ENCODE measurements at places on chromosomes 5 and 9.

DNA sequence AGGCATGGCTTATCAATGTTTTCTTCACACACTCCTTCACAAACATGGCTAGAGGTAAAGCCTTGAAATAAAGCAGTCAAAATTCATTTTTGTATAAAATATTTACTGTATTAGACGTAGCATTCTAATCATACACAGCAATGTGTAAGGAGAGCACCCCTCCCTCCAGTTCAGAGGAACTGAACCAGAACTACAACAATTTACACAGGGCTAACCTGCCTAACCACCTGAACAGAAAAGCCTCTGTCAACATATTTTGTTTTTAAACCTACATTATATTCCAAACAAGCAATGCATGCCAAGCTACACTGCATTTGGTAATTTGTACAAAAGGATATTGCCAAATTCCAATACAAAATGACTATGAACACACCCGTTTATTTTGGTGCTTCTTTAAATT lies 41.6 kb downstream of the MLLT3 start:
- DNase-seq = no peak

- no peak for DNase-seq
These were observed 58.7 kb upstream of the HRH2 start for GRCh38 chr5:175599210-175599609.

- DNase-seq = no peak
These were observed 237.6 kb downstream of the TENT4A start for GRCh38 chr5:6950860-6951259.

GRCh38 chr5:179906795-179907555 lies 722 bp downstream of the TBC1D9B start:
- peak; percentile 7 for DNase-seq

GRCh38 chr9:116857321-116857720 lies 170.2 kb downstream of the TRIM32 start:
- DNase-seq = peak; percentile 34

- no peak for DNase-seq
These were observed 27.1 kb upstream of the SRP19 start for GRCh38 chr5:112833971-112834370.

GRCh38 chr5:25570067-25570583 lies 925.3 kb upstream of the CDH10 start:
- no peak for DNase-seq

DNA sequence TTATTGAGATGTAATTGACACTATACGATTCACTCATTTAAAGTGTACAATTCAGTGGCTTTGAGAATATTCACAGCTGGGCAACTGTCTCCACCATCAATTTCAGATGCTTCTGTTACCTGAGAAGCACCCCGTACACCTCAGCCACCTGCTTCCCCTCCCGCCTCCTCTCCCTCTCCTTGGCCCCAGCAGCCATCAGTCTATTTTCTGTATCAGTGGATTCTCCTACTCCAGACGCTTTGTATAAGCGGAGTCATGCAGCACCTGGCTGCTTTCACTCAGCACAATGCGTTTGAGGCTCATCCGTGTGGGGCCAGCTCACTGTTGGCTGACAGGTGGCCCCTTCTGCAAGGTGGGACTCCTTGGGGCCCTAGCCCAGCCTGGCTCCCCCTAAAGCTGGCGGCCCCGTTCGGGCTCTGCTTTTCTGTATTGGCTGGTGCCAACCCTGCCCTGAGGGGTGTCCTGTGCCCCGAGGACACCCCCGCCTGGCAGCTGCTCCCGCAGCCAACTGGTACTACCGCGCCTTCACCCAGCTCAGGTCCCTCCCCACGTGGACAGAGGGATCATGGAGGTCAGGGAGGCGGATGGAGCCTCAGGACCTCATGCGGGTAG lies 124.4 kb upstream of the COL5A1 start:
- no peak for DNase-seq

DNA sequence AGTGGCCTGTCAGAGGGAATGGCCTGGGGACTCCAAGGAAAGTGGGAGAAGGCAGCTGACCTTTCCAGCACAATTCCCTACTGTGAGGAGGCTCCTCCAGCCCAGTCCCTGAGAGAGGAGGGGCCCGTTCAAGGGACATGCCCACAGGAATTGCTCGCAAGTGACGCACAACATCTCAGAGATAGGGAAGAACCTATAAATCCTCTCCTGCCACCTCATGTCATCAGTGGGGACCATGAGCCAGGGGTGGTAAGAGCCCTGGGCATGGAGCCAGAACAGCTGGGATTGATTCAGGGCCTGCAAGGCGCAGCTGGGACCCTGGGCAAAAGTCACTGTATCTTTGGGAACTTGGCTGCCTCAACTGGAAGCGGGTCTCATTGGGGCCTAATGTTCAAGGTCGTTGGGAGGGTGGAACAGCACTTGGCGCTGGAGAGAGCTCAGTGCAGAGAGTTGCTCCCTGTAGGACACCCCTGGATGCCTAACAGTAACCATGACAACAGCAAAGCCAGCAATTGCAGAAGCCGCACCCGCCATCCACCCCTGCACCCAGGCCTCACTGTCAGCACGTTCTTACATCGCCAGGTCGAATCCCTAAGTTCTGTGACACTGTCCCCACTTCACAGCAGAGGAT lies 41.3 kb upstream of the ORM1 start:
- DNase-seq = no peak
